CD4-positive, alpha-beta T cell treated with Interleukin-12 subunit alpha and Interleukin-12 subunit beta, for 1 hour (primary cell): ENCODE measurements at places on chromosomes 1 and 21.

DNA sequence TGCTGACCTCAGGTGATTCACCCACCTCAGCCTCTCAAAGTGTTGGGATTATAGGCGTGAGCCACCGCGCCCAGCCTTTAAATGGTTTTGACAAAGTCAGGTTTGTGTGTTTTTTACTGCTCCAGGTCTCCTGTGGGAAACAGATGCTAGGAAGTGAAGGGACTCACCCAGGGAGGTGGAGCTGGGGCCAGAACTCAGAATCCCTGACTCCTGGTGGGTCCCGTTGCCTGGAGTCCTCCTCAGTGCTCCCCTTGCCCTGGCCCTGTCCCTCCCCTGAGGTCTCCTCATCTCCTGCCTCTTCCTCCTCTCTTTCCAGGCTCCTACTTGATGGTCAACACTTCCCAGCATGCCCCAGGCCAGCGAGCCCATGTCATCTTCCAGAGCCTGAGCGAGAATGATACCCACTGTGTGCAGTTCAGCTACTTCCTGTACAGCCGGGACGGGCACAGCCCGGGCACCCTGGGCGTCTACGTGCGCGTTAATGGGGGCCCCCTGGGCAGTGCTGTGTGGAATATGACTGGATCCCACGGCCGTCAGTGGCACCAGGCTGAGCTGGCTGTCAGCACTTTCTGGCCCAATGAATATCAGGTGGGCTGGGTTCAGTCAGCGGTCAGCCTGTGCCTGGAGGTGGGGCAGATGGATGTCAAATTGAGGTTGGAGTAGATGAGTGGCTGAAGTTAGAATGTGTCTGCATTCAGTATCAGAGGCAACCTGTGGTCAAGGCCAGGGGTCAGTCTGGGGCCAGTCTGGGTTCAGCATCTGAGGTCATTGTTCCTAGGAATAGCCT is 22.1 kb downstream of the PTPRU start:
- DNase-seq: no peak

DNA sequence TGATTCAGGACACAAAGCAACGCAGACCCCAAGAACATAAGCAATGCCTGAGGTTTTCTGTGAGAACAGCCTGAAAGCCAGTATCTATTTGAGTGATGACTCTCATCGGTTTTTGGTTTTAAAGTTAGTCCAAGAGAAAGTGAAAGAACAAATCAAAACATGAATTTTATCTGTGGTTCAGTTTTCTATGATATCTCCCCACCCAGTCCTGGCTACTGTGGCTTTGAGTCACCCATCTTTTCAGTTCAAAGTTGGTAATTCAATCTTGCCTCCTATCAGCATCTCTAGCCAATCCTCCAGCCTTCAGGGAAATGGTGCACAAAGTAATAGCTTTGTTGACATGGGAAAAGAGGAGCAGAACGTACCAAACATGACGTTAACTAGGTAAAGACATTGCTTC is 40.5 kb upstream of the KRTAP19-8 start:
- no peak for DNase-seq

DNA sequence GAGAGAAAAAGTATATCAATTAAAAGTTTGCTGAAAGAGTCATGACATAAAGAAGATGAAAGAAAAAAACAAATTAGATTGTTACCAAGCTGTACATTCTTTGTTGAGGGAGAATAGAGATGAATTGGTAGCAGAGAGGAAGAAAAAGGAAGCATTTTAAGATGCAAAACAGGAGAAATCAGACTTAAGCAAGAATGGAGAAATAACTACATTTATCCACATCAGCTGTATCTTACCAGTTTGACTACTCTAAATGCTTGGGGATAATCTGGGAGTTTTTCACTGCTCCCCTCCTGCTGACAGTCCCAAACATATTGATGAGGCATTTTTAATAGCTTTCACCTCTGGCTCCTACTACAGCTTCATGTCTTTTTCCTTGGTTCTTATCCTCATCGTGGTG is 16.8 kb upstream of the PTPRC start:
- no peak for DNase-seq

DNA sequence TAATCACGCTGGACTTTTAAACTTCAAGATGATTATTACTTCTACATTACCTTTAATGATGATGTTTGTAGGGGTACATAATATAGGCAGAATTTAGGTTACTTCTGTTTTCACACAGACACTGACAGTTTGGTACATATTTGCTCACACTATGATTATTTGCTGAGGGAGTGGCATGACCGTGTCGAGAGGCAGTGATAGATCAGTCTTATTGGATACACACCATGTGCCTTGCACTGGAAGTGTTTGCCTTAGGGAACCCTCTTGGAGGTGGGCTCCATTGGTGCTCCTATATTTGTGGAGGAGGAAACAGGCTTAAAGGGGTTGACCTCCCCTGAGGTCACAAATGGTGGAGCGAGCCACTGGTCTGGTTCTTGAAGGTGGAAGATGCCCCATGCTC is 132.1 kb downstream of the PRDM2 start:
- no peak for DNase-seq

DNA sequence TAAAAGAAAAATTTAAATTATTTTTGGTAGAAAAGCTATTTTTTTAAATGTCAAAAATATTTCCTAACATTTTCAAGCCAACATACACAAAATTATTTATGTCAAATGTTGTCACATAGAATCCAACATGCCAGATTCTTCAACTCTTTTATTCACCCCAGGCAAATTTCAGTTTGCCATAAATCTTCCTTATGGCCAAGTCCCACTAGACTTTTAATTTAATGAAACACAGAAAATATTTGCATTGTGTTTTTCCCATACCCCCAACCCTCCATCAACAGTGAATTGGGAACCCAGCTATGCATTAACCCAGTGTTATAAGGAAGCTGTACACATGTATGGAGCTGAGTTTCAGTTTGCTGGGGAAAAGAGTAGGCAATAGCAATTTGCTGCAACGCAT is 41.4 kb downstream of the DUSP10 start:
- no peak for DNase-seq

- DNase-seq: no peak
Measured at GRCh38 chr1:246591504-246591903, 25.2 kb downstream of the CNST start.

- DNase-seq: no peak
Measured at GRCh38 chr1:4591926-4592325, 62.5 kb upstream of the AJAP1 start.

GRCh38 chr1:192147696-192148095 is 10.6 kb upstream of the RGS18 start:
- no peak for DNase-seq

- DNase-seq: no peak
Measured at GRCh38 chr1:242100921-242101320, 102.0 kb upstream of the MAP1LC3C start.
